ENCODE measurements at places on chromosomes 7 and 10.

- DNase-seq = no peak
Observed at GRCh38 chr10:80996615-80997193, 459.0 kb downstream of the SH2D4B start.

DNA sequence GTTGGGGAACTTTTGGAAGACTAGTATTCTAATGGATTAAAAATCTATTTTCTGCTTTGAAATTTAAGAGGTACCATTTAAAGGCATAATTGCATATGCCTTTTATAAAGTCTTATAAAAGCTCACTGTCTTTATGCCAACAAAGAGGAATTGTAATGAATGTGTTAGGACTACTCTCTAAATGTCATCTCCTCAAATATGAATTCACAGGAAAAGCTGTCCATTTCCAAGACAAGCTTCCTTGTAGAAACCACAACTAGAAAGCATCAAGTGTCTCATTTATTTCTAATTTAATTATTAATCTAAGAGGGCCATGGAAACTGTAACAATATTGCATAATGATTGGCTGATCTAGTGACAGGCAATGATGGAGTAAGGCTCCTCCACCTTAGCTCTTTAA lies 130.2 kb downstream of the COL28A1 start:
- no peak for DNase-seq

- no peak for DNase-seq
Observed at GRCh38 chr7:45915606-45916005, 5.5 kb downstream of the IGFBP3 start.

DNA sequence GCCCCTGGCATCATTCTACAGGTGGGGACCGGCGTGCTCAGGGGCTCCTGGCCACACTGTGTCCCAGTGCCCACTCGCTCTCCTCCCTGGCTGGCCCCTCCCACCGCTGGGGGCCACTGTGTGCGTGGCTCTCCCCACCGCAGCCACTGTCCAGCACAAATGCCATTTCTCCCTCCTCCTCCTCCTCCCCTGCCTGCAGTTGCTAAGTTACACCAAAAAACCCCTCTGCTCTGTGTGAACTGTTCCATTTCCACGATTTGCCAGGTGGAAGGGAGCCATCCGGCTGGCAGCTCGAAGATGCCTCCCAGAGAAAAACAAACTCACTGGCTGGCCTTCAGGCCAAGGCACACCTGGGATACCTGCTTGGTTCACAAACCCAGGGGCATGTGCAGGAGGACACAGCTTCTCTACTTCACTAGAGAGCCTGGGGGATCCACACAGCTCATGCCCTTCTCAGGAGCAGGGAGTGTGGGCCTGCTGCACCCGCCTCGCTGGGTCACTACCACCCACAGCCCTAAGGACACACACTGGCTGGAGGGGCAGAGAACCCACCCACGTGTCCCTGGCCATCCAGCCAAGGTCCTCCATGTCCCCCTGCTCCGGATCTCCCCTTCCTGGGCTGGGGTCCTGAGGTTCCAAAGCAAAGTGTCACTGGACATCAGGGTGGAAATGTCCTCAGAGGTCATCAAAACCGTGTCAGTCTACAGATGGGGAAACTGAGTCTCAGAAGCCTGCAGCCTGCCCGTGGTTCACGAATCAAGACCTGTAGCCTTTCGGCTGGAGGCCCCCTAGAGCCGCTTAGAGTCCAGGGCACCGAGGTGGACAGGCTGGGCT lies 1.7 kb downstream of the RASGEF1A start:
- DNase-seq = no peak

- peak; percentile 14 for DNase-seq
Observed at GRCh38 chr7:19061331-19061730, 56.1 kb downstream of the TWIST1 start.

All from AG08395 (cell line).